ENCODE measurements at places on chromosomes 6 and 20. TPM values are rescaled to one million over a fixed set of nuclear protein-coding genes. Genes with fewer than 3 reads are reported as not detected.

GRCh38 chr20:15843777-15844176 lies 729.5 kb downstream of the KIF16B start:
- no peak for DNase-seq
- H3K4me3 ChIP-seq, result no peak overlapping the region
- H3K27me3 ChIP-seq, result no peaks in the 10 kb centered on the region
- no peaks in the 10 kb centered on the region for H3K36me3 ChIP-seq
- no peak overlapping the region for H3K27ac ChIP-seq

DNA sequence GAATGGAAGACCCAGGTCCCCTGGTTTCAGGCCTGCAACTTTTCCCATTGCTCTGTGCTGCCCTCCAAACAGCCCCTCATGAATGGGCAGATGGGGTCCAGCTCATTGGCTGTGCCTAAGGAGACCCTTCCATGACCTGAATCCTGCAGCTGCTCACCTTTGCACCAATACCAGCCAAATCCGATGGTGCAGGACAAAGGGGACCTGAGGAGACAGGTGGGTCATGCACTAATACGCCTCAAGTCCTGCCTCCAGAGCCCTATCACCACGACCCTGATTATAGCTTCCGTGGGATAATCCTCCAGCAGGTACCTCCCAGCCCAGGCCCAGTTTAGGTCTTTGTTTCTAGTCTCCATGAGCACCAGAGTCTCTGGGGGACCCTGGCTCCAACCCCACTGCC lies 16.8 kb downstream of the TREM1 start:
- peaks cover 3% of the 10 kb centered on the region for H3K4me1 ChIP-seq
- H3K4me3 ChIP-seq, result no peak overlapping the region
- no peak for DNase-seq
- no peaks in the 10 kb centered on the region for H3K36me3 ChIP-seq
- no peaks in the 10 kb centered on the region for H3K27me3 ChIP-seq

DNA sequence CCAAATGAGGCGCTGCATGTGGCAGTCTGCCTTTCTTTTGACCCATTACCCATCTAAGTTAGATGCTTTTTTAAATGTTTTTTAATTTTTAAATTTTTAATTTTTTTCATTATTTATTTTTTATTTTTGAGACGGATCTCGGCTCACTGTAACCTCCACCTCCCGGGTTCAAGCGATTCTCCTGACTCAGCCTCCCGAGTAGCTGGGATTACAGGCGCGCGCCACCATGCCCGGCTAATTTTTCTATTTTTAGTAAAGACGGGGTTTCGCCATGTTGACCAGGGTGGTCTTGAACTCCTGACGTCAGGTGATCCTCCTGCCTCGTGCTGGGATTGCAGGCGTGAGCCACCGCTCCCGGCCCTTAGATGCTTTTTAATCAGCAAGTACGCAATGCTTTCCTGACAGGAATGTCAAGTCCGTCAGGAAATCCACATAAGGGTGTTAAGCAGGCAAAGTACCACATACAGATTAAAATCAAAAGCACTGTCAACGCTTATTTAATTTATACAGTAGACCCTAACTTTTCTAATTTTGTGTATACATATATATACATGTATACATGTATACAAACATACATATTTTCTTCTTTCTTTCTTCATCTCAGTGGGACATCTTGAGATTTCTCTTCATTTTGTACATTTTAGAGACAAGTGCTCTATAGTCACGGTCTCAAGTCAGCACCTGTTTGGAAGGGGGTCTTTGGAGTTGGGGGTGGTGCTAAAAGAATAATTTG lies 995 bp upstream of the GSTA4 start:
- H3K4me3 ChIP-seq, result peak overlapping the region; percentile 94
- peak; percentile 17 for DNase-seq
- no peaks in the 10 kb centered on the region for H3K27me3 ChIP-seq
- H3K27ac ChIP-seq, result peak overlapping the region; percentile 98
- H3K4me1 ChIP-seq, result peaks cover 27% of the 10 kb centered on the region
- H3K36me3 ChIP-seq, result no peaks in the 10 kb centered on the region

EPPIN gene
- not detected for total RNA-seq

GRCh38 chr20:17654649-17655285 lies 27.3 kb downstream of the RRBP1 start:
- peaks cover 10% of the 10 kb centered on the region for H3K36me3 ChIP-seq
- peaks cover 15% of the 10 kb centered on the region for H3K4me1 ChIP-seq
- H3K4me3 ChIP-seq, result no peak overlapping the region
- DNase-seq, result no peak
- no peak overlapping the region for H3K27ac ChIP-seq
